ENCODE measurements at places on chromosomes 2 and 18.

GRCh38 chr2:230619491-230619890 lies 93.2 kb upstream of the CAB39 start:
- DNase-seq = no peak

GRCh38 chr18:36706134-36706881 lies 122.5 kb downstream of the TPGS2 start:
- DNase-seq = no peak

GRCh38 chr2:19649142-19649541 lies 252.6 kb downstream of the TTC32 start:
- no peak for DNase-seq

DNA sequence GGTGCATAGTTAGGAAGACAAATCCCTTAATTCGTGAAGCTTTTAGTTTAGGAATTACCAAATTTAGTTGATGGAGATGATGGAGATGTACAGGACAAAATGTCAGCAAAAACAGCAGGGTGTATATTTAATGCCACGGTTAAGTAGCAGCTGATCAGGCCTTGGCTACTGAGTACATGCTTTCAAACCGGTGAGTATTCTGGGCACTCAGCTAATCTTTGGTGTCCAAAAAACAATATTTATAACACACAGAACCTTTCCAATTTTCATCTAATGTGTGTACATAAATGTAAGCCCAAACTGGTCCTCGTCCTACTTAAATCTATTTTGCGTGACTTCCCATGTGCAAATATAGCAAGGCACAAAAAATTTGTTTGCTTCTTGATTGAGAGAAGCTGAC lies 703.4 kb upstream of the LINC00305 start:
- no peak for DNase-seq

Measured in activated CD4-positive, CD25-positive, alpha-beta regulatory T cell (primary cell).